T-helper 9 cell (primary cell): ENCODE measurements at places on chromosomes 7 and 10.

GRCh38 chr7:73316521-73316920, 7.9 kb upstream of the NSUN5 start:
- no peak for DNase-seq

DNA sequence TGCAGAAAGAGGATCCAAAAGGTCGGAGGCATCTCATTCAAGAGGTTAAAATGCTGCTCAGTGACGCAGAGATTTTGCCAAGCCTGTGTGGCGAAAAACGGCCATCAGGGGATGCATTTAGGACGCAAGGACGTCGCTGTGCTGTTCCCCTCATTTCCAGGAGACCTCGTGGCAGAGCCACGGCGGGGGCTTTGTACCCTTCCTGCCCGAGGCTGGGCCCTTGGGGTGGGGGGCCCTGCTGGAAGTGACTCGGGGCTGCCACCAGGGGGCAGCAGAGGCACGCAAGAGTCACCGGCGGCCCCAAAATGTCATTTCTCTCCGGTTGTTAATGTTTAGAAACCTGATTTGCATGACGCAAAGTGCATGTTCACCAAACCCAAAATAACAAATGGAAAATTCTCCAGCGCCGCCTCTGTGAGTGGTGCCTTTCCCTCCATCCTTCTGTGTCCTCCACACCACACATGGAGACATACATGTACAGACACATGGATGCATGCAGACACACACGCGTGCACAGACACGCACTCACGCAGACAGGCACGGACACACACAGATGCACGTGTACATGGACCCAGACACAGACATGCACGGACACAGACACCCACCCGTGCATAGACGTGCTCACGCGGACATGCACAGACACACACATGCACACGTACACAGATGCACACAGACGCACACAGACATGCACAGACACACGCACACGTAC, 51.0 kb upstream of the NKX6-2 start:
- peak; percentile 33 for DNase-seq

GRCh38 chr10:21238717-21239116, 286.8 kb downstream of the SKIDA1 start:
- DNase-seq, result no peak

GRCh38 chr10:805620-806305, 116.3 kb upstream of the DIP2C start:
- no peak for DNase-seq

DNA sequence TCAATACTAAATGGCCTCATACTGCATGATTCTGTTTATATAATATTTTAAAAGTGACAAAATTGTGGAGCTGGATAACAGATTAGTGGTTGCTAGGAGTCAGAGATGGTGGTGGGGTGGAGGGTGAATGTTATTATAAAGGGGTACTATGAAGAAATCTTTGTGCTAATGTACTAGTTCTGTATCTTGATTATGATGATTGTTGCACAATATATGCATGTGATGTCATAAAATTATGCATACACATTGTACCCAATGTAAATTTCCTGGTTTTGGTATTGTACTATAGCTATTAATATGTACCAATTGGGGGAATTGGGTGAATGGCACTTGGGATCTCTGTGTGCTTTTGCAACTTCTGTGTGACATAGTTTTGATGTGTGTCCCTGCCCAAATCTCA, 112.2 kb downstream of the TMEM26 start:
- no peak for DNase-seq

DNA sequence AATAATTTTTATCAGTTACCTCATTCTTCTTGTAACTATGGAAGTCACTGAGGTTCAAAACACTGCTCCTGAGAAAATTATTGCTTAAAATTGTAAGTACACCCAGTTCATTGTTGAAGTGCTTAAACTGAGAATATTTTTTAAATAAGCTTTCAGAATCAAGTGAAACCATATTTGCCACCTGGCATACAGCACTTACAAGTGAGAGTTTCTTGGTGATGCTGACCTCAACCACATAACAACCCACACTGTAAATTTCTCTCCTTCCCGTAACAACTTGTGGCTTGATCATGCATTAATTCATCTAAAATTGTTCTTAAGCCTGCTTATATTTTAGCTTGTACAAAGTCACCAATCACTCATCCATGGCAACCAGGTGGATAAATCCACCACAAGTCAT, 34.0 kb downstream of the IMMP2L start:
- no peak for DNase-seq

GRCh38 chr7:30650421-30650808, 31.8 kb downstream of the CRHR2 start:
- DNase-seq, result no peak

DNA sequence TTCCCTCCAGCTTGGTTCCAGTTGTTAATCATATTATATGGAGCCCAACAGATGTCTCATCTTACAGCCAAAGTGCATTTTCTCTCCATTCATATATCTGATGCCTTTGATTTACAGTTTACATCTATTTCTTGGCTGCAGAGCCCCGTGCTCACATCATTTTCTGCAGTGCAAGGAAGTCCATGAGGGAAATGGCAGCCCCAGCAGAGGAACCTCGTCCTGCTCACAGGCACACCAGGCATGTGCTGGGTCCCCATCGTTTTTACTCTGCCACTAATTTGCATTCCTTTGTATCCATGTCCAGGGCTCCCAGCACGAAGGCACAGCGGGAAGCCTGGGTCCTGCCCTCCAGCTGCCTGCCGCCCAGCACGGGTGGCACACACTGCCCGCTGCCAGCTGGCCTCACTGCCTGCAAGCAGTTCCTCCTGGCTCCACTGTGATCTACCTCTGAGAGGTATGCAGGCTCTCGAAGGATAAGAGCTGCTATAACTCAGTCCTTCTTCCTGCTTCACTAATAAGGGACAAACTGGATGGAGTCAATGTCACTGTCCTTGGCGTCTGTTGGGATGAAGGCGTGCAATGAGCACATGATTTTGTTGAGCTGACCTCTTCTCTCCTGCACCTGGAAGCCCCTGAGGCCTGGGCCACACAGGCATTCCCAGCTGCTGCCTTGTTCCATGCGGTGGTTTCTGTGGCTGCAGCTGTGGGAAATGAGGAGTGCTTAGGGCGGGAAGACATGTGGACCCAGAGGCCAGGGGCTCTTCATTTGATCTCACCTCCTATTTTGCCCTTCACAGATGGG, 583.6 kb upstream of the MGMT start:
- no peak for DNase-seq

DNA sequence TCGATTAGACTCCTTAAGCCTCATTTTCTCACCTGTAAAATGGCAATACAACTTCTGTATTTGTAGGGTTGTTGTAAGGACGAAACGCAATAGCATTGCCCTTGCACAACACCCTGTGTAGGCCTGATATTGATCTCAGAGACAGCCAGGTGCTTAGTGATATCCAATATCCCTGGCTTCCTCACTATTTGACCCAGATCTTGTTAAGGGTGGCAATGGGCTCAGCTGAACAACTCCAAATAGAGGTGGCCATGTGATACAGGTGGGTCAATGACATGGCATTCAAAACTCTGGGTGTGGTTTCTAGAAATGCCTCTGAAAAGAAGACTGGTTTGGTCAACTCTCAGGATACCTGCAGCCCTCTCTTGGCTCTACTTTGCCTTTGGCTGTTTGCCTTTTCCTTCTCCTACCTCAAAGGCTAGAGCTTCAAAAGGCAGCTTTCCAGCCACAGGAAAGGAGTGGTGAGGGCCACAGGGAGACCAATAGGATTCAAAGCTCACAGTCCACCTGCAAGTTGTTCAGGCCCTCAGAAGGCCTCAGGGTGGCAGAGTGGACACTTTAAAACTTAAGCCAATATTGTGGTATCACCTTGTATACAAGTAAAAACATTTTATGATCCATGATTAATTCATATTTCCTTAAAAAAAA, 14.9 kb upstream of the GATAD1 start:
- no peak for DNase-seq

DNA sequence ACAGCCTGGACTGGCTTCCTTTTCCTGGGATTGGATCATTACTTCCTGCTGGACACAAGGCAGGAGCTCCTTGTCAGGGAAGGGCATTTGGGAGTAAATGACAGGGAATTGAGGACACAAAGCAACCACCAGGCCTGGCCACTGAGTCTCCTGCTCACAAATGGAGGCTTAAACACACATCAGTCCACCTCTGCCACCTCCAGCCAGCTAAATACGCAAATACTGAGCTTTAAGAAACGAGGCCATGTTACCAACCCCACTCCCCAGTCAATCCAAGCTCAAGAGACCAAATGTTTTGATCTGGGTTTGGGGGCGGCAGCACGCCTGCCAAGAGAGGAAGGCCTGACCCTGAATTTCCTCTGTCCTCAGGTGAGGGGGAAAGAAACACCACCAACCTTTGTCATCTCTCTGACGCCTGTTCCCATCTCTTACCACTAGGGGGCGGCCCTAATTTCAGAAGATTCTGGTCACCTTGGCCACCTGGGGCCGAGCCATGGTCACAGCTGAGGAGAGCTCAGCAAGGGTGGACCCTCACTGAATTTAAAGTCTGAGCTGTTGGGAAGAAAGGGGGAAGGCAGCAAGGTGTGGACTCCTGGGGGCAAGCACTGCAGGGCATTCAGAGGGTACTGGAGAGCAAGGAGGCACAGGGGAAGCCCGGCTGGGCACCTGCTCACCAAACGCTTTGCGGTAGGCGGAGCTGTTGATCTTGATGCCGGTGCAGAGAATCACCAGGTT, 16.5 kb downstream of the AIFM2 start:
- DNase-seq, result peak; percentile 40

DNA sequence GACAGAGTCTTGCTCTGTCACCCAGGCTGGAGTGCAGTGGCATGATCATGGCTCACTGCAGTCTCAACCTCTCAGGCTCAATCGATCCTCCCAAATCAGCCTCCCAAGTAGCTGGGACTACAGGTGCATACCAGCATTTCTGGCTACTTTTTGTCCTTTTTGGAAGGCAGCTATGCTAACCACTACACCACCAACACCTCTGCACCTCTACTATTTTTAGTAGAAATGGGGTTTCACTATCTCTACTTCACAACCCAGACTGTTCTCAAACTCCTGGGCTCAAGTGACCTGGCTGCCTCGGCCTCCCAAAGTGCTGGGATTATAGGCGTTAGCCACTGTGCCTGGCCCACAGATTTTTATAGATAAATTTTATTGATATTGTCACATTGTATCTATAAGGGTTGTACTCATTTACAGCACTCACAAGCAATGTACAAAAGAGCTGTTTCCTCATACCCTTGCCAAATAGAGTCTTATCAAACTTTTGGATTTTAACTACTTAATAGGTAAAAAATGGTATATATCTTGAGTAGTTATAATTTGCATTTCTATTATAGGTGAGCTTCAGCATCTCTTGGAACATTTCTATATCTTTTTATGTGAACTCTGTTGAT, 23.7 kb downstream of the PRR15 start:
- no peak for DNase-seq

DNA sequence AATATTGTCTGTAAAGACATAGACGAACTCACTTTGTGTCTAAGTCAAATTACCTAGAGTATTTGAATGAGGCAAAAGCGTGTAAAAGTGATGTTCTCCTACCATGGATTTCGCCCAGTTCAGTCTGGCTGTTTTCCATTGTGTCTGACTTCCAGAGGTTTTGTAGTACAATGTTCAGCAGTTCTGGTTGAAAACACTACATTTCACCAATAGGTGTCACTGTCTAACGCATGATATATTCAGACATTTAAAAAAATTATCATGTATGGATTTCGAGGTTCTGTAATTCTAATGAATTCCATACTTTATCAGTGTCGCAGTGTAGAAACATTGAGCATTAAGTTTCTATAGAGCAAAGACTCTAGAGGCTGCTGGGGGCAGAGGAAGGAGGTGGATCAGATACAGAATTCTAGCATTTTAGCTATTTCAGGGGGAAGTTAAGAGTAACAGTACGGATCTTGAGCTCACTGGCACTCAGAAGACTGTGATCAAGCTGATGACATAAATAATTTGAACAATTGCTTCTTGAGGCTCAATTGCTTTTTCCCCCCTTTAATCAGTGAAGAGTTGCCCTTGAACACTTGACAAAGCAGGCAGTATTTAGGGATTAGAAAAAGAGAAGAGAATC, 196.9 kb upstream of the RHOBTB1 start:
- DNase-seq, result no peak

DNA sequence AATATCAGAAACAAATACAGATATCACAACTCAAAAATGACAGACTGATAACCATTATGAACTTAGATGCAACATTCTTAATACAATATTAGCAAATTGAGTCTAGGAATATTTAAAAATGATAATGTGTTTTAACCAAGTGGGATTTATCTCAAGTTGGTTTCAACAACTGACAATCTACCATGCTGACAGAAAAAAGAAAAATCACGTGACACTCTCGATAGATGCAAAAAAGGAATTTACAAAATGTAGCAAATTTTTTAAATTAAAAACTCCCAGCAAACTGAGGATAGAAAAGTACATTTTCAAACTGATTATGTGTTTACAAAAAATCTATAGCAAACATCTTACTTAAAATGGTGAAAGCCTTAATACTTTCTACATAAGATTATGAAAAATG, 177.4 kb downstream of the MALRD1 start:
- DNase-seq, result no peak

DNA sequence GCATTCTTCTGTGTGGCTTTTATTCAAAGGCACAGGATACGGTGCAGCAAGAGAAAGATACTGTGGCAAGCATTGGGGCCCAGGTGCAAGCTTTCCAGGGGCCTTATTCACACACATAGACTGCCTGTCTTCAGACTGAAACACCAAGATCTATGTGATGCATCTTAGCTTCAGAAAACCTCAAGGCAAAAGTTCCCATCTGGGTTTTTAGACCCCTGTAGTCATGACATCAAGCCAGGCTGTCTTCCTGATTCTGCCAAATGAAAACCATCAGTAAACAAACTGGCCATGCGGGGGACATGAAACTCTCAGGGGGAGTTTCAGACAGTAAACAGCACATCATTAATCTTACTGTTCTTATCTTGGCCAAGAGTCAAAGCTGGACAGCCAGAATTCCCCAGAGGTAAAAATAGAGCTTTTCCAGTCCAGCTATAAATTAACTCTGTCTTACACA, 9.8 kb downstream of the AGBL3 start:
- DNase-seq, result no peak

- no peak for DNase-seq
Measured at GRCh38 chr10:117736655-117737054, 194.1 kb downstream of the EMX2 start.

GRCh38 chr10:97196223-97197029, 10.7 kb upstream of the SLIT1 start:
- peak; percentile 48 for DNase-seq

GRCh38 chr7:99667179-99667578, 12.6 kb downstream of the CYP3A5 start:
- DNase-seq, result no peak

GRCh38 chr7:885893-886625, 9.7 kb downstream of the GET4 start:
- no peak for DNase-seq
